ENCODE measurements at places on chromosomes 4 and X.

DNA sequence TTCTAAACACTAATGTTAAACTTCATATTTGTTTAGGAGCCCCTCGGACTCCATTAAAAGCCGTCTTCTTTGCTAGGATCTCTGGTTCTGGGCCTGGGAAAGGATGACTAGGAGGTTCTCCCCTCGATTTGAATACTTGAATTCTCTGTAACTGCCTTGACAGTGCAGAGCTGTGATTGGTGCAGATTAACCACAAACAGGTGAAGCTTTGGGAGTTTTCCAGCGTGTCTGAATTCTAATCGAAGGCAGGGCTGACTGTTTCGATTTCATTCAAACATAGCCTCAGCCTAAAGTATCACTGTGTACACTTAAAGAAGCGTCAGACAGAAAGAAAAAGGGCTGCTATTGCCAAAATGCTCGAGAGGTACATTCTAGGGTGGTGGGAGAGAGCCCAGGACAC, 29.0 kb downstream of the TFDP3 start:
- no peak for DNase-seq

DNA sequence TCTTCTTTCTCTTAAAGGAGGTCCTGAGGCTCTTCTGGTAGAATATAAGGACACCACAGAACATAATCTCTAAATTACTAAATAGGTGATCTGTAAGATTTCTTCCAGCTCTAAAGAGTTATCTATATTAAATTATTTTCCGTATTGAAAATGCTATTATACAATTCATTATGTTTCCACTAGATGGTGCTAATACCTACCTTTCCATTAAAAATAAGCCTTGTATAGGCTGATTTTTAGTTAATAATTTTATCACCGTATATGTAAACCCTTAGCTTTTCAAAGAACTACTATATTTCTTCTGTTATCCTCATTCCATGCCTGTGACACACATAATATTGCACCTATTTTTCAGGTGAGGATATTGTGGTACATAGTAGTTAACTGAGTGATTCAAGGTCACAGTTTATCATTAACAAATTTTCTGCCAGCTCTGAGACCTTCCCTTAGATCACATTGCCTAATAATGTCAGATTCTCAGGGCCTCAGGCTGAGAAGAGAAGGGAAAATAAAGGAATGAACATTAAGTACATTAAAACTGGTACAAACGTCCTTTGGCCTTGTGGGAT, 138.8 kb downstream of the TEX11 start:
- no peak for DNase-seq

- DNase-seq = no peak
These were observed 368.6 kb downstream of the HNRNPD start for GRCh38 chr4:82005158-82005557.

DNA sequence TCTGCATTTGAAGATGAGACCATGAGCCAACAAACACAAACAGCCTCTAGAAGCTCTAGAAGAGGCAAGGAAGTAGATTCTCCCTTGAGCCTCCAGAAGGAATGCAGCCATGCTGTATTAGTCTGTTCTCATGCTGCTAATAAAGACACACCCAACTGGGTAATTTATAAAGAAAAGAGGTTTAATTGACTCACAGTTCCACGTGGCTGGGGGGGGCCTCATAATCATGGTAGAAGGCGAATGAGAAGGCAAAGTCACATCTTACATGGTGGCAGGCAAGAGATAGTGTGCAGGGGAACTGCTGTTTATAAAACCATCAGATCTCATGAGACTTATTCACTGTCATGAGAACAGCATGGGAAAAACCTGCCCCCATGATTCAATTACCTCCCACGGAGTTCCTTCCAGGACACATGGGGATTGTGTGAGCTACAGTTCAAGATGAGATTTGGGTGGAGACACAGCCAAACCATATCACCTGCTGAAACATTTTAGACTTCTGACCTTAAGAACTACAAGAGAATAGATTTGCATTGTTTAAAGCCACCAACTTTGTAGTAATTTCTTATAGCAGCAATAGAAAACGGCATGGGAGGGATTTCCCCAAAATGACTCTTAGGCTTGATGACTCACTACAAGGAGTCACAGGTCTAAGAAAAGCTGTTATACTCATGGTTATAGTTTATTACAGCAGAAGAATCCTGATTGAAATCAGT, 284.4 kb upstream of the SFRP2 start:
- DNase-seq = no peak

GRCh38 chrX:33183361-33183760, 28.0 kb downstream of the DMD start:
- no peak for DNase-seq

DNA sequence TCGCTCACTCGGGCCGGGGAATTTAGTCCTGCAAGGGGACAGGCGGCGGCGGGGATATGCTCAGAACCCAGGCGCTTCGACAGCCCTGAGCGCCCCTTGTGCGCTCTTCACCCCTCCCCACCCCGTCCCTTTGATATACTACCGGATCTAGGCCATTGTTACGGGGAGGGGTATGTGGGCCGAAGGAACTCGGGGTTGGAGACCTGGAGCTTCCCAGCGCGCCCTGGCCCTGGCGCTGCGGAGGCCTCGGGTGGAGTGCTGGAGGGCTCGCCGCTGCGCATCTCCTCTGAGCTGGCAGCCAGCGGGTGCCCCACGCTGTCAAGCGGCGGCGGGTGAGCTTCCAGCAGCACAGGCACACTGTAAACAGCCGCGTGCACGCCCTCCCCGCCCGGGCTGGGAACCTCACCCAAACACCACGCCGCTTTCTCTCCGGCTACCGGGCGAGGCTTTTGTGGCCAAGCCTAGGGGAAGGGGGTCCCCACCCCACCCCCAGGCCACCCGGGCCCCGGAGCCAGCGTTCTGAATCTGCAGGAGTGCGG, 54.5 kb upstream of the BCOR start:
- DNase-seq = peak; percentile 70

DNA sequence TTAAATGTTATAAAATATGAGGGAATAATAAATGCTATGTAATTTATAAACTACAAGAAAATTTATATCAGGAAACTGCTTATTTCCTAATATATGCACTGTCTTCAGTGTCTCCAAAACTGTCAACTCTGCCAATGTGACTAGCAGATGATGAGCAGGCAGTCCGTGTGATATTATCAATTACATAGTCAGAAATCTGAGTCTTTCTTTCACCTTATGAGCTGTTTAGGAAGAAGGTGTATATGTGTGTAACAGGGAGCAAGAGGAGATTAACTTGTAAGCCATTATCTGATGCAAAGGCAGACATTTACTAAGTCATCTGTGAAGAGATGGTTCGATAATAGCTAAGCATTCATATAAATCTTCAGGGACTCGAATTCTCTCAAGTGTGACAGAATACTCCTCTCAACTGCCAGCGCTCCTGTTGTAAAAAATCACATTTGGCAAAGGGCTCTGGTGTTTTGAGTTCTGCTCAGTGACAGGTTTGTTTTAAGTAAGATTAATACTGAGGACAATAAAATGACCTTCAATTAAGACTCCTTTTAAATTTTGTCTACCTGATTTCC, 79.7 kb downstream of the SNCA start:
- DNase-seq = no peak

DNA sequence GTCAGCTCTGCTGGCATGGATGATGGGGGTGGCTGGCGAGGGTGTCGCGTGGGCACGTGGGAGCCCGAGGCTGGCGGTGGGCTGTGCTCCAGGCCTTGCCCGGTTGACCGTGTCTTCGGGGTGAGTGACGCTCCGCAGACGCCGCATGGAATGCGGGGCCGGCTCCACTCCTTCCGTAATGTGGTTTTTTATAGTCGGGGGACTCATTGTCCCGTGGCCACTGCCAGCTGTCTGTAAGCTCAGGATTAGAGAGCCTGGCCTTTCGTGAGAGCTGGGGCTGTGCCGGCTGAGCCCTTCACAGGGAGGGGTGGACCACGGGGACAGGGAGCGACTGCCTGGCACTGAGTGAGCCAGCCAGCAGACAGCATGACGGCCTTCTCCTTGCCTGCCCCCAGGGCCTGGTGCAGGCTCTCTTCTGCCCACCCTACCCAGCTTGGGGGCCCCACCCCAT, 20.4 kb downstream of the DOK7 start:
- no peak for DNase-seq

- no peak for DNase-seq
These were observed 97.0 kb downstream of the CLDN22 start for GRCh38 chr4:183223053-183223452.

GRCh38 chrX:55816023-55816422, 98.5 kb downstream of the RRAGB start:
- DNase-seq = no peak

GRCh38 chr4:153258750-153259149, 54.5 kb downstream of the TRIM2 start:
- DNase-seq = no peak

DNA sequence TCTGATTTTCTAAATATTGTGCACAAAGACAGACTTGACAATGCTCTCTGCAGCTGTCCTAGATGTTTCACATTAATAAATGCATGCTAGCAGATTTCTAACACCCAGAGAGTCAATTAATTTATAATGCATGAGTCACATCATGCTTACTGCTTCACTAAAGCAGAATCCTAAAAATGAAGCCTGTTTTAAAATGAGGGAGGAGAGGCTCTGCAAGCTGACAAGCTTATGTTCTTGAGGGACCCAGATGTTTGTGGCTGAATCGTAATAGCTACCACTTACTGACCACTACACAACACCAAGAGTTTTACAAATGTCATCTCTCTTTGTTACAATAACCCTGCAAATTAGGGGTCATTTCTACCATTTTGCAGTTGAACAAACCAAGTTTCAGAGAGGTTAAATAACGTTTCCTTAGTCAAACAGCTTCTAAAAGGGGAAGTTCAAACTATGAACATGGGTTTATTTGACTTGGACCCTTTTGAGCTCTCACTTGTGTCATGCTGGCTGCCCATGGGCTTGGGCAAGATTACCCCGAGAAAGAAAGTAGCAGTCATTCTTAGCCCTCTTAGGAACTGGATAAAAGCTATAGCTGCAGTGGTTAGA, 262.7 kb upstream of the ETNPPL start:
- no peak for DNase-seq

GRCh38 chr4:84501202-84501503, 2.1 kb upstream of the NKX6-1 start:
- no peak for DNase-seq

GRCh38 chr4:101135371-101136010, 211.8 kb downstream of the PPP3CA start:
- no peak for DNase-seq

DNA sequence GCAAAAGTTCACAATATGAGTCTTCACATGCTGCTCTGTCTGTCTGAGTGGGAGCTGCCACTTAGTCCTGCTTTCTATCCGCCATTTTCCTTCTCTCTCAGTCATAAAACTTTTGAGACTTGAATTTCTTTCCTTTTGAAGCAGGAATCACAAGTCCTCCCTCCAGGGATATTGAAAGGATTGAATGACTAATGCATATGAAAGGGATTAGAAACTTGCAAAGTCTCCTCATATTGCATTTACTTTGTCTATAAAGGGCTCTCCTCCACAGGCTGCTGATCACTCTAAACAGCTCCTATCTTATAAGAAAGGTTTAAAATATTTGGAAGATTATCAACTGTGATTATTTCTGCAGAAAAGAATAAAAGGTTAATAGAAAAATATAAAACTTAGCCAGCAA, 879.1 kb downstream of the ARAP2 start:
- DNase-seq = no peak

- DNase-seq = no peak
These were observed 85.3 kb upstream of the TLL1 start for GRCh38 chr4:165787516-165788274.

DNA sequence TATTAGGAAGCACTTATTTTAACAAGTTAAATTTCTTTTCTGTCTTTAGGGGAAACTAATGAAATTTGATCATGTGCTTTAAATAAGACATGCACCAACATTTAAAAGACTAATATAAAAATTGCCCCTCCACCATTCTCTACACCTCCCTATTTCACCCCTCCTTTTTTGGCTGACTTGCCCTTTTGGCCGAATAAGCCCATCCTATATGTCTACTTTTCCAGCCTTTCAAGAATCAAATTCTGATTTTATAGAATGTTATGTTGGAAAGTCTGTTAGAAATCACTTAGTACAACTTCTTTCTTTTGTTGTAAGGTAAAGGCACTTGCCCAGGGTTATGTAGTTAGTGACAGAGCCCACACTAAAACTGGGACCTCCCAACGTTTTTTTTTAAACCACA, 1.8 kb downstream of the CAPN6 start:
- no peak for DNase-seq
